Spinal cord (tissue), 10 donors: ENCODE measurements at places on chromosomes 5 and 9. TPM values are rescaled to one million over a fixed set of nuclear protein-coding genes. Genes with fewer than 3 reads are reported as not detected.

GRCh38 chr5:167546270-167546669 is 745.2 kb upstream of the WWC1 start:
- H3K27ac ChIP-seq = no peak overlapping the region
- H3K27me3 ChIP-seq = no peaks in the 10 kb centered on the region
- H3K4me1 ChIP-seq = no peaks in the 10 kb centered on the region

- H3K36me3 ChIP-seq = no peaks in the 10 kb centered on the region
- H3K4me3 ChIP-seq = no peak overlapping the region
- no peak overlapping the region for H3K27ac ChIP-seq
- DNase-seq = no peak
- H3K27me3 ChIP-seq = no peaks in the 10 kb centered on the region
- no peaks in the 10 kb centered on the region for H3K4me1 ChIP-seq
These were observed 10.4 kb upstream of the CMBL start for GRCh38 chr5:10317825-10318682.

- no peaks in the 10 kb centered on the region for H3K4me1 ChIP-seq
- no peak for DNase-seq
- H3K4me3 ChIP-seq = no peak overlapping the region
- H3K27ac ChIP-seq = no peak overlapping the region
- H3K36me3 ChIP-seq = no peaks in the 10 kb centered on the region
- H3K27me3 ChIP-seq = no peaks in the 10 kb centered on the region
These were observed 46.4 kb upstream of the CHD1 start for GRCh38 chr5:98975223-98975622.

Gene ELOVL7
- total RNA-seq = 4.6 TPM
